T-helper 17 cell (primary cell): ENCODE measurements at places on chromosomes 5 and 9.

DNA sequence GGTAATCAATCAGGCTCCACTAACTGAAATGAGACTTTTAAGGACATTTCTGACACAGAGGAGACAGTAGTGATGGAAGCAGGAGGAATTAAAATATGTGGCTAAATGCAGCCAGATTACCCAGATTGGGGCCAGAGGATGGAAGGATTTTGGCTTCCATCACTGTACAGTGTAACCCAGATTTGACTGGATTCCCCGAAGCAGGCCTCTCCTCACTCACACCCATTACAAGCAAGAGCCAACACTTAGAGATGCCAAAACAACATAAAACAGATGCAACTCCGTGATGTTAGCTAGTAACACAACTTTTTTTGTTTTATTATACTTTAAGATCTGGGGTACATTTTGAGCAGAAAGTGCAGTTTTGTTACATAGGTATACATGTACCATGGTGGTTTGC is 17.6 kb downstream of the TEK start:
- H3K27ac ChIP-seq: no peak overlapping the region
- no peak for DNase-seq
- peaks cover 6% of the 10 kb centered on the region for H3K27me3 ChIP-seq
- no peaks in the 10 kb centered on the region for H3K36me3 ChIP-seq

- no peak for DNase-seq
- H3K4me3 ChIP-seq: no peak overlapping the region
- H3K27me3 ChIP-seq: peaks cover 62% of the 10 kb centered on the region
- no peak overlapping the region for H3K27ac ChIP-seq
Measured at GRCh38 chr9:132973713-132974112, 4.8 kb upstream of the GFI1B start.

- peaks cover 58% of the 10 kb centered on the region for H3K4me1 ChIP-seq
- peak within 1 kb of the TSS; percentile 99 for H3K4me3 ChIP-seq
- H3K27ac ChIP-seq: peak within 1 kb of the TSS; percentile 98
- no peaks in the 10 kb centered on the region for H3K27me3 ChIP-seq
Measured at GRCh38 chr5:95822542-95823181, at the start of gene GLRX. Gene GLRX, minus strand, starts transcription at chr5:95822726. Its CDS starts 64 bp downstream, at chr5:95822662.

DNA sequence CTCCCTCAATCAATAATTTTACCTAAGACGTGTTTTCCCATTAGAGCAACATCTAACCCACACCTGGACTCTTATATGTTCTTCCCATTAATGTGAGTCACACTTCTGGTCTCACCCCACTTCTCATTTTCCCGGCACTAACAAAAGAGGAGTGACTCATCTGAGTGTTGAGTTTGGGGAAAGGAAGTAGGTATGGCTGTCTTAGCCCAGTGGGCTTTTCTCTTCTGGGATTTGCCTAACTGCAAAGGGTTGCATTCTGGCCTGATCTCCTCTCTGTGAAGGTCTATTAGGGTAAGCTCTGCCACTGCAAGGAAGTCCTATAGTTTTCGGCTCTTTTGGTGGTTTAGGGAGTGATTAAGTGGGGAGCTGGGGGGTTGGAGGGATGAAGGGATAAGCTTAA is 195.6 kb downstream of the KIAA0825 start:
- no peak for DNase-seq
- H3K36me3 ChIP-seq: peaks cover 2% of the 10 kb centered on the region
- H3K27ac ChIP-seq: no peak overlapping the region
- no peaks in the 10 kb centered on the region for H3K27me3 ChIP-seq
- no peak overlapping the region for H3K4me3 ChIP-seq

- no peaks in the 10 kb centered on the region for H3K27me3 ChIP-seq
- DNase-seq: no peak
- no peak overlapping the region for H3K27ac ChIP-seq
- no peaks in the 10 kb centered on the region for H3K36me3 ChIP-seq
Measured at GRCh38 chr5:167814040-167814439, 477.4 kb upstream of the WWC1 start.

GRCh38 chr9:114775981-114776380 is 29.9 kb downstream of the TNFSF15 start:
- peaks cover 2% of the 10 kb centered on the region for H3K36me3 ChIP-seq
- H3K4me3 ChIP-seq: no peak overlapping the region
- H3K27me3 ChIP-seq: no peaks in the 10 kb centered on the region
- DNase-seq: no peak

DNA sequence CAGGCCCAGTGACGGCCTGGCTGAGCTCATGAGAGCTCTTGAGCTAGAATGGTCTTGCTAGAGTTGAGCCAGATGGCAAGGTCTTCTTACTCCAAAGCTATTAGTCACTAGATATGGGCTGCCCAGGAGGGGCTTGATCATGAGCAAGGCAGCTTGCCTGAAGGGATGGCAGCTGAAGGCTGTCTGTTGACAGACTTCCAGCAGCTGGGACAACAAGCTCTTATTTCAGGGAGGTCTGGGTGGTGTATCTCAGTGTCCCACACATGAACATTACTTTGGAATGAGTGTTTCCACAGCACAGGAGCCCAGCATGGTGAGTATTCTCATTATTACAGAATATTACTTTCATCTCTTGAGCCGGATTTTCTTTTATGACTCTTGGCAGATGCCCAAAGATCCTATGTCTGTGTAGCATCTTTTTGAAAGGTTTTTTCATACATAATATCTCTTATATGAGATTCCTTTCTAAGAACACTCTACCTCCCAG is 414.1 kb downstream of the ARHGEF28 start:
- H3K4me3 ChIP-seq: no peak overlapping the region
- H3K27ac ChIP-seq: no peak overlapping the region
- H3K36me3 ChIP-seq: no peaks in the 10 kb centered on the region

- peaks cover 3% of the 10 kb centered on the region for H3K4me1 ChIP-seq
- no peak overlapping the region for H3K27ac ChIP-seq
- H3K36me3 ChIP-seq: peaks cover 2% of the 10 kb centered on the region
- no peak overlapping the region for H3K4me3 ChIP-seq
- no peak for DNase-seq
Measured at GRCh38 chr5:128539038-128539429, 989 bp upstream of the FBN2 start.

- H3K4me1 ChIP-seq: peaks cover 3% of the 10 kb centered on the region
- no peak for DNase-seq
- peaks cover 16% of the 10 kb centered on the region for H3K27me3 ChIP-seq
- no peak overlapping the region for H3K27ac ChIP-seq
- H3K36me3 ChIP-seq: no peaks in the 10 kb centered on the region
Measured at GRCh38 chr5:149424371-149425315, 45.6 kb upstream of the IL17B start.

- H3K27ac ChIP-seq: no peak overlapping the region
- DNase-seq: no peak
- H3K36me3 ChIP-seq: peaks cover 2% of the 10 kb centered on the region
- H3K4me3 ChIP-seq: no peak overlapping the region
Measured at GRCh38 chr5:43421450-43422133, 9.4 kb upstream of the CCL28 start.

- DNase-seq: peak; percentile 88
- peak within 1 kb of the TSS; percentile 71 for H3K4me3 ChIP-seq
- H3K36me3 ChIP-seq: no peaks in the 10 kb centered on the region
- H3K27me3 ChIP-seq: peaks cover 9% of the 10 kb centered on the region
Measured at GRCh38 chr9:137302118-137302448, at the start of gene NRARP. Gene NRARP, minus strand, starts transcription at chr9:137302271. Its CDS starts 343 bp downstream, at chr9:137301928.

DNA sequence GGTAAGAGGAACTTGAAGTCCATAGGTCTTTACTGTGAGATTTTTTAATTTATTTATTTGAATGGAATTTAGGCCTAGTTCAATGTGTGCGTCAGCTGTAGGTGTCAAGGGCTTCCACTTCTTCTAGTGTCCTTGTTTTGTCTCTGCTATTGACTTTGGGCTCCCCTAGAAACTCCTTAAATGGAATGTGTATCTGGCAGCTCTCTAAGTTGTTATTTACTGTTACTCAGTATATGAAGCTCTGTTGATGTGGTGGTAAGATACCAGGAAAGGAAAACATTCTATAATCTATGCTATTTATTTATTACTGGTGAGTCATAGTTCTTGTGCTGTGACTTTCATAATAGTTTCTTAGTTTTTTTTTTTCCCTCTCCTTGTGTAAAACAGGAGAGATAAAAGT is 97.1 kb downstream of the GABRA1 start:
- no peak for DNase-seq
- H3K4me1 ChIP-seq: no peaks in the 10 kb centered on the region
- no peaks in the 10 kb centered on the region for H3K36me3 ChIP-seq
- no peak overlapping the region for H3K27ac ChIP-seq
- no peak overlapping the region for H3K4me3 ChIP-seq

DNA sequence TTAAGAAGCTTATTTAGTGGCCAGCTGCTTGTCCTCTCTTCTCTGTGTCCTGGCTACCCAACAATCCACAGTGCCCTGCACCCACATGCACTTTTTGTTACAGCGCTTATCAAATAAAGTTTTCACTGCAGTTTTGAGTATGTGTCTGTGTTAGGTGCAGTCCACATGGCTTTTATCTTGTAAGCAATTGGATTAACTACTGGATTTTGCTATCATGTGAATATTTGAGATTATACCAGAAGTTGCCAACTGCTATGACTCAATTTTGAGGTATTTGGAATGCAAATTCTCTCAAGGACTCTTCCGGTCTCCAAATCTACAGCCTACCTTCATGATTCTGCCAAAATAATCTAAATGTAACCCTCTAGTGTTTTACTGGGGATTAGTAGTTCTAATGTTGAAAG is 690.2 kb downstream of the NR2F1-AS1 start:
- no peak overlapping the region for H3K4me3 ChIP-seq
- H3K4me1 ChIP-seq: no peaks in the 10 kb centered on the region
- H3K27ac ChIP-seq: no peak overlapping the region
- H3K36me3 ChIP-seq: no peaks in the 10 kb centered on the region
